ENCODE measurements at places on chromosomes 2 and 18.
A peak's percentile ranks its signal among the peaks of the same experiment; 100 is the strongest.

GRCh38 chr2:229467783-229468182 lies 196.7 kb upstream of the PID1 start:
- no peak for DNase-seq

GRCh38 chr2:218622606-218623365 lies 15.1 kb downstream of the PLCD4 start:
- DNase-seq, result peak; percentile 37

DNA sequence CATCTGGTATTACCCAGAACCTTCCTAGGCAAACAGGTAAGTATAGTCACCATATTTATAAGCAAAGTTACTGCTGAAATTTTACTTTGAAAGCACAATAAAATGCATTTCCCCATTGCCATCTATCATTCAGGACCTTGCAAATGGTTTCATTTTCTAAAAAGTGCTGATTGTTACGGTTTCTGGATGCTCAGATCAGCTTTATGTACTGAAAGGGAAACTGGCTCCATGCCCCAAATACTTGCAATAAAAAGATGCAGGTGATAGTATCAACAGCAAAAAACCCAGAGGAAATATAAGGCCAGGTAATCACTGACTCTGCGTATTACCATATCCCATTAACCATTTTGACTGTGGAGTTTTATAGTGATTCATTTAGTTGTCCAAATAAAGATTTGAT lies 1150.7 kb upstream of the CRIM1 start:
- no peak for DNase-seq

DNA sequence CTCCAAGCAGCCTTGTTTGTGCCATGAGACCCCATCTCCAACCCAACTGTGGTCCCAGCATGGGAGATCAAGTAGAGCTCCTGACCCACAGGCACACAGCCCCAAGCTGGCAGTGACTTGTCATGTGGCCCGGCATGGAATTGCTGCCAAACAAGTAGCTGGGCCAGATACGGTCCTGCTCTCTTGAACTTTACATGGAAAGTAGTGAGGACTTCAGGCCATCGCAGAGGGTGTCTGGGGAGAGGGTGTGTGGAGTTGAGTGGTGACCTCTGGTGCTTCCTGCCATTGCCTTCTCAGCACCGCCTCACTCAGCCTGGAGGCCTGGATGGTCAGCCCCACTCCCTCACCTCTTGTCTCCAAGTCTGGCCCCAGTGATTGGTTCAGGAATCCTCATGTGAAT lies 10.9 kb upstream of the SLC4A3 start:
- DNase-seq, result no peak

GRCh38 chr2:207315131-207315530 lies 149.4 kb upstream of the KLF7 start:
- DNase-seq, result no peak
